ENCODE measurements at places on chromosomes 2 and 18.

GRCh38 chr2:7119132-7119835 lies 202.1 kb downstream of the RNF144A start:
- DNase-seq: no peak

- DNase-seq: no peak
Observed at GRCh38 chr2:149064856-149065630, 26.5 kb downstream of the LYPD6B start.

DNA sequence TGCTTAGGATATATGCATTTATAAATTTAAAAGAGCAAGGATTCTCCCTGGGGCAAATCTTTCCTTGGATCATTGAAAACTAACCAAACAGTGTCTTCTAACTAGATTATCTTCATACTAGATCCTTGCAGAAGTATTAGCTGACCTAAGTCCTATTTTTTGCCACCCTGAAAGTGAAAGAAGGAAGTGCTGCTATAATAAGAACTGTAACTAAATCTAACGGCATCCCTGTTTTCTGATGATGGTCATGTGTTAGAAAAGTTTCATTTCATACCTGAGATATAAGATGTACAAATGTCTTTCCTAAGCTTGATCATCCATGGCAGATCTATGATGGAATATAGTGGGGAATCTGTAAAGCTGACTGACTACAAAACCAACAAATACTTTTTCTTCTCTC lies 102.7 kb downstream of the MAP2 start:
- no peak for DNase-seq

- DNase-seq: no peak
Observed at GRCh38 chr18:79547413-79548076, 132.1 kb upstream of the CTDP1 start.

DNA sequence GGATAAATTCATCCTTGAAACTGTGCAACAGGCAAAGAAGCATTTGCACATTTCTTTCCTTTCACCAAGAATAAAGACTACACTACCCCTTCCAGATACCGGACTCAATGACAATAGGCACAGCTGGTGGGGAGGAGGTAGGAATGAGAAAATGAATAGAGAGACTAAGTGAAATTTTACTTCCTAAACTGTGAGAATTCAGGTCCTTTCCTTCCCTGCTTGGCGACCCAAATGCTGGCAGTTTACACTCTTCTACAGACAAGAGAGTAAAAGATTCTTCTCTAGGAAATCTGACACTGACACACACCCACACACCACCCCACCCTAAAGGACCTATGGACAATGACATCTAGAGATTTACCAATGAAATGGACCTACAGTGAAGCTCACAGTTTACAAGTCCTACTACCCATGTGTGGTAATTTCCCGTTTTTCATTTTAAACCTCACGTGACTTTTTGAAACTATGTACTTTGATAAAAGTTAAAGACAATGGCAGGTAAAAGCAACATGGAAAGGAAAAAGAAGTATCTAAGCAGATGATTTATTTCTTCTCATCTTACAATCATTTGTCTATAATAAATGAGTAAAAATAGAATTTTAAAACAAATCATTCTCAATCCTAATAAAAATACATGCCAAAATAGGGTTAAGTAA lies 27.9 kb downstream of the REV1 start:
- DNase-seq: no peak

- DNase-seq: no peak
Observed at GRCh38 chr2:74584088-74584645, 29.6 kb downstream of the DOK1 start.

All from H1 (cell line).